HT1080 (cell line): ENCODE measurements at places on chromosomes 4 and X. TPM values are rescaled to one million over a fixed set of nuclear protein-coding genes. Genes with fewer than 3 reads are reported as not detected.

IGSF1 gene
- total RNA-seq: 0.47 and 0.84 TPM in 2 replicates

TMEM35A gene
- total RNA-seq: 0.16 TPM in 1 of 2 replicates, not detected in the other

EXOC1L gene
- not detected in 2 replicates for total RNA-seq

DLG3 gene
- 6.7 and 7.4 TPM in 2 replicates for total RNA-seq

PCDH18 gene
- 1.2 and 1.3 TPM in 2 replicates for total RNA-seq

MAGEA10 gene
- not detected in 2 replicates for total RNA-seq

ITIH6 gene
- total RNA-seq: not detected in 2 replicates

CHRNA9 gene
- total RNA-seq: 2.6 and 6.3 TPM in 2 replicates

GABRG1 gene
- not detected in 2 replicates for total RNA-seq

ZNF711 gene
- total RNA-seq: 0.13 and 0.16 TPM in 2 replicates

PPA2 gene
- total RNA-seq: 80.1 and 91.6 TPM in 2 replicates

CD40LG gene
- total RNA-seq: not detected in 2 replicates

UGT2B11 gene
- total RNA-seq: not detected in 2 replicates

DNA sequence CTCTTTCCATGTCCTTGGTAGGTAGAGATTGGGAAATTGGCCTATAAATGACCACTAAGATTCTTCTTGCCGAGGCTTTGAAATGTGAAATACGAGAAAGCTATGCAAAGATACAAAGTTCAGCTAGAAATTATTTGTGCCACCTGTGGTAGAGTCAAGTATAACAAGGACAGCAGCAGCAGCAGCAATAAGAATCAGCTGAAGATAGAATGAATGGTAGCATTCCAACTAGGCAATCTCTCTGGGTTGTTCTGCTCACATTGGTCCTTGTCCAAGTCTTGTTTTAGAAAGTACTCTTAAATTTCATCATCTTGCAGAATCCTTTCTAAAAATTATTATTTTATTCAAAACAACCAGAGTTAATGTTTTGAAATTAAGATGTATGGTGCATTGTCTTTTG, 67.8 kb upstream of the PCDH10 start:
- no peak for DNase-seq

GRCh38 chrX:14598330-14598729, 69.0 kb downstream of the GLRA2 start:
- DNase-seq: no peak

DNA sequence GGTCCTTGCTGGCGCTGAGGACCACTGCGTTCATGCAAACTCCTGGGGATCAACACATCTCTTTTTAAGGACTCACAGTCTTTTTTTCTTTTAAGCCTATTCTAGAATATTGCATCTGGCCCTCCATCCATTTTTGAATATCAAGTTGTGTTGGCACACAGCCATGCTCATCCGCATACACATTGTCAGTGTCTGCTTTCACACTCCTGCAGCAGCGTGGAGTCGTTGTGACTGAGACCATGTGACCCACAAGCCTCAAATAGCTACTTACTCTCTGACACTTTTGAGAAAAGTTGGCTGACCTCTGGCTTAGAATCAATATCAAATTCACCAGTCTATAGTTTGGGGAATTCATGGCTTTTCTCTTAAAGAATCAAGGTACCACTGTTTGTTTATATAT, 191.8 kb upstream of the S100G start:
- no peak for DNase-seq

DNA sequence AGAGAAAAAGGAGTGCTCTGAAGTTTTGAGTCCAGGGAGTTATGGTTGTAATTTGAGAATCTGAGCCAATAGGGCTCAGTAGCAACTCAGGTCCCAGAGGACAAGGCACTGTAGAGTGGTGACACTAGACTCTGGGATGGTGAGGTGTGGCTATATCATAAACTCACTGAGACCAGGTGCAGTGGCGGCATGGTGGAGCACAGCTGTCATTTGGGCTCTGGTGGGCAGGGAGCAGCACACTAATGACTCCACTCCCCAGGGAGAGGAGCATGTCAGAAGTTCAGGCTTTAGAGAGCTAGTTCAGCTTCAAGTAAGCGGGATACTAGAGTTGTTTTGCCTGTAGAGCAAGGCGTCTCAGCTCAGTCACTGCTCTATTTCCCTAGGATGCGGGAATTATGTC, 165.4 kb upstream of the USP38 start:
- no peak for DNase-seq

DNA sequence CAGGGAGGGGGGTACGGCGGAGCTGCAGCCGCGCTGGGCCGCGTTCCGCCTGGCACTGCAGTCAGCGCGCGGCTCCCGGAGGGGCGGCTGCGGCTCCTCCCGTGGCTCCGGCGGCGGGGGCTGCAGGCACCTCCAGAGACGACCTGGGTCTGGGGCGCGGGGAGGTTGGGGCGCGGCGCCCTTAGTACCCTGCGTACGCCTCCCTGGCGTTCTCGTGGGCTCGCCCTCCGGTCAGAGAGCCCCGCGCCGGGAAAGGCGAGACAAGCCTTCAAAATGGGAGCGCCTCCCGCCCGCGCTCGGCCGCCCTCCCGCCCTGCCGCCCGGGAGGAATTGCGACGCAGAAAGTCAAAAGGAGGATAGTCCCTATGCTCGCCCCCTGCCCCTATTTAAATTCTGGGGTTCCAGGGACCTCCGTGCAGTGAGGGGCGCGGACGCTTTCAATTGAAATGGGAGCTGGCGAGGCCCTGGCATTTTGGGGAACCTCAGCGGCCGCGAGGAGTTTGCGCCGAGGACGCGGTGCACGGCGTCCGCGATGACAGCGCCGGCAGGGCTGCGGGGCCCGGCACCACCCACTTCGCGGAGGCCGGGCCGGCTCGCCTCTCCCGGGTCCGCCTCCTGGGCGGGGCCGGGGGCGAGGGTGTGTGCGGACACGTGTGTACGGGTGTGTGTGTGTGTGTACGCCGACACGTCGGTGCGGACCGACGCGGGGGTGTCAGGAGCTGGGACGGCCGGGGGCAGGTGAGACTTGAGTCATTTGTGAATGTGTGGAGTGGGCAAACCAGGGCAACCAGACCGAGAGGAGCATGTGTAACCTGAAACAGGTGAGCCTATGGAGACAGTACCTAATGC, 544 bp downstream of the HERC3 start:
- peak; percentile 71 for DNase-seq

- no peak for DNase-seq
Observed at GRCh38 chr4:25904748-25905082, 9.3 kb upstream of the SMIM20 start.

- no peak for DNase-seq
Observed at GRCh38 chr4:6335040-6335590, 65.5 kb downstream of the WFS1 start.

GRCh38 chrX:53695946-53696549, 9.5 kb upstream of the HUWE1 start:
- no peak for DNase-seq

GRCh38 chr4:86706923-86707597, 112.9 kb downstream of the PTPN13 start:
- no peak for DNase-seq

DNA sequence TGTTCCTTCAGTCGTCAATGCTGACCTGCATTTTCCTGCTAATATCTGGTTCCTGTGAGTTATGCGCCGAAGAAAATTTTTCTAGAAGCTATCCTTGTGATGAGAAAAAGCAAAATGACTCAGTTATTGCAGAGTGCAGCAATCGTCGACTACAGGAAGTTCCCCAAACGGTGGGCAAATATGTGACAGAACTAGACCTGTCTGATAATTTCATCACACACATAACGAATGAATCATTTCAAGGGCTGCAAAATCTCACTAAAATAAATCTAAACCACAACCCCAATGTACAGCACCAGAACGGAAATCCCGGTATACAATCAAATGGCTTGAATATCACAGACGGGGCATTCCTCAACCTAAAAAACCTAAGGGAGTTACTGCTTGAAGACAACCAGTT, 12.6 kb downstream of the TLR8 start:
- no peak for DNase-seq

- no peak for DNase-seq
Observed at GRCh38 chr4:1379351-1379781, 26.9 kb downstream of the NKX1-1 start.

DNA sequence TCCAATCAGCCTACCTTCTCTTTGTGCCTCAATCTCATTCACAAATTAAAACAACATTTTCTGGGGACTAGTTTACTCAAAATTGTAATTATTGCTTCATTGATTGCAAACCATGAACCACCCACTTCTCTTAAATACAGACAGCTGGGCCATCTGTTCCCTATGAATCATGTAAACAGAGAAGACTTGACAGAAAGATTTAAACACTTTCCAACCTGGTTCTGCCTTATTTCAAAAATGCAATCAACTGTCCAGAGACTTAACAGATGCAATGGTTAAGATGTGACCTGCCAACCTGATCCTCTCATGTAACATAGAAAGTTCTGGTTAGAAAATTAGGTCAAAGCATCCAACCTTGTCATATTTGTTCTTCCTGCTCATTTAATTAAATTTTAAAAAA, 20.8 kb upstream of the SERTM2 start:
- no peak for DNase-seq

GRCh38 chr4:151675411-151675971, 85.3 kb downstream of the GATB start:
- no peak for DNase-seq

DNA sequence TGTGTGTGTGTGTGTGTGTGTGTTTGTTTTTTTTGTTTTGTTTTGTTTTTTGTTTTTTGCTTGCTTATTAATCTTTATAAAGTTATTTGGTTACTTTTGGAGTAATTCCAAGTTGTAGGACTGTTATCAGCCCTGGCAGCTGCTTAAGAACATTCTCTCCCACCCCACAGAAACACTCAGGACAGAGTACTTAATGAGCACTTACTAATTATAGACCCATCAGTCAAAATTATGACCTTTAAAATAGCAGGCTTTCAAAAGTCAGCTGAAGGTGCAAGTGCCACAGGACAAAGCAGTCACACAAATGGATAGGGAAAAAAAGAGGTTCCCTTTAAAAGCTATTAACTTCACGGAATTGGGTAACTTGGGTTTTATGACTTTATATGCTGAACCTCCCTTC, 69.0 kb downstream of the BEND2 start:
- no peak for DNase-seq

DNA sequence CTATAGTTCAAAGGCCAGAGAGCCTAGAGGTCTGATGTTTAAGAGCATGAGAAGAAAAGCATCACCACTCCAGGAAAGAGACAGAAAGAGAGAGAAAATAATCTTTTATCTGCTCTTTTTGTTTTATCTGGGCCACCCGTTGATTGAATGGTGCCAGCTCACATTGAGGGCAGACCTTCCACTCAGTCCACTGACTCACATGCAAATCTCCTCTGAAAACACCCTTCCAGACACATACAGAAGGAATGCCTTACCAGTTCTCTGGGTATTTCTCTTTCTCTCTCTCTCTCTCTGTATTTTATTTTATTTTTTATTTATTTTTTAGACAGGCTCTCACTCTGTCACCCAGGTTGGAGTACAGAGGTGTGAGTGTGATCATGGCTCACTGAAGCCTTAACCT, 252.5 kb downstream of the DTHD1 start:
- peak; percentile 13 for DNase-seq

DNA sequence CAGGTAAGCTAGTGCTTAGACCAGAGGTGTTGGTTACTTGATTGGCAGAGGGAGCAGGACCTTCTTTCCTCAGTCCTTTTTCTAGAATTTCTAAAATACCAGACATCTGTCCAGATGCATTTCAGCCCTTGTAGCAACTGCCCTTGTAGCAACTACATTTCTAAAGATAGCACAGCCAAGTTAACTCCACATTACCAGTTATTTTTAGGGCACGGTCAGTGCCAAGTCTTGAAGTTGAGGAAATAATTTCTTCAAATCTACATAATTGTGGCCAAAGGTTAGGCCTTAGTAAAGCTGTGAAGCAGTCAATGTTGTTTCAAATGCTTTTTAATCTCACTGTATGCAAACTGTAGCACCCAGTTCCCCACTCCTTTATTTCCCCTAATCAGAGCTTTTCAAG, 62.9 kb downstream of the MID1IP1 start:
- DNase-seq: no peak

GRCh38 chr4:141636082-141636770, at the start of gene IL15:
Gene IL15 (plus strand): TSS chr4:141636583. CDS start chr4:141719465, 82,882 bp downstream.
- DNase-seq: peak; percentile 69

- no peak for DNase-seq
Observed at GRCh38 chr4:56971383-56971782, 6.0 kb downstream of the NOA1 start.

DNA sequence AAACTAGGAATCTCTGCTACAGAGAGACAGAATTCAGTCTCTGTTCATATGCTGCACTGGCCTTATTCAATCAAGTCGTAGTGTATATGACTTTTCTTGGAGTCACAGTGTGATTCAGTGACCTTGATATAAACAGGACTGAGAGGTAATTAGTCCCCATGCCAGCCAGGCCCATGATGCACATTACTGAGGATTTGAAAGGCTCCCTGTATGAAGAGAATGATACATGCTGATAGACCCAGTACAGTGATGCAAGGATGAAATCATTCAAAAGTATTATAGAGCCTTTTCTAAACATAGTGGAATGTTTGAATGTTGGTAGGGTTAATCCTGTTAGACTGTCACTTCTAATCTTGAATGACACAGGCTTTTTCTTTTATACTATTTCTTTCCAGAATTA, 34.1 kb downstream of the ANXA3 start:
- DNase-seq: no peak

DNA sequence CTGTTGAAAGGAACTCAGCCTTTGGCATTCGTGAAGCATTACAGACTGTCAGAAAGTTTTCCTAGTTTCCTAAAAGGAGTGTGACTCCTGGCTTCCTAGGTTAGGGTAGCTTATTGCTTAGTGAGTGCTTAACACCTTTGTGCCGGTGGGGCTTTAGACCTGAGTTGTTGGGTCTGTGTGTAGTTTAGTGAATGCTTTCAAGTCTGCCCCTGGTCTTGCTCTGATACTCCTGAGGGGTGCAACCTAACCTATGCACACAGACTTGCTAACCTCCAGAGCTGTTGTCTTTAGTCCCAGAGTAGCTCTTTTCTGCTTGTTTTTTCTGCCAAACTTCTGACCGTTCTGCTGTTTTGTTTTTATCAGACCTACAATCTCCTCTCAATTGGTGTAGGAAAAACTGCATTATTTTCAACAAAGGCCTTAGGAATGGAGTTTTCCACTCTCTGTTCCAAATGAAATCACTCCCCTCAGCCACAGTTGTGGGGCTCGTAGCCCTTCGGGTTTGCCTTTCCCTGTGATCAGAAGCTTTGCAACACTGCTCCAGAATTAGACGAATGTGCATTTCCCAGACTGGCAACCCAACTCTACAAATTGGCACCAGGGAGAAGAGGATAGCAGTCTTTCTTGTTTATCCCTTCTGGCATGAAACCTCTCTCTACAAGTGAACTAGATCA, 1399.1 kb upstream of the PCDH7 start:
- DNase-seq: no peak

GRCh38 chr4:89639395-89639794, 197.6 kb downstream of the SNCA start:
- DNase-seq: no peak
